ENCODE measurements at places on chromosomes 3 and 15. TPM values are rescaled to one million over a fixed set of nuclear protein-coding genes. Genes with fewer than 3 reads are reported as not detected.

The OR5K2 gene
- not detected for total RNA-seq

The RNF111 gene
- total RNA-seq = 39.2 TPM

The COL6A5 gene
- total RNA-seq = not detected

GRCh38 chr3:188041193-188041592 is 112.8 kb upstream of the LPP start:
- no peak overlapping the region for H3K27ac ChIP-seq
- no peak overlapping the region for H3K4me3 ChIP-seq
- no peak for DNase-seq
- H3K27me3 ChIP-seq = peaks cover 3% of the 10 kb centered on the region
- H3K4me1 ChIP-seq = peaks cover 24% of the 10 kb centered on the region
- H3K36me3 ChIP-seq = no peaks in the 10 kb centered on the region

DNA sequence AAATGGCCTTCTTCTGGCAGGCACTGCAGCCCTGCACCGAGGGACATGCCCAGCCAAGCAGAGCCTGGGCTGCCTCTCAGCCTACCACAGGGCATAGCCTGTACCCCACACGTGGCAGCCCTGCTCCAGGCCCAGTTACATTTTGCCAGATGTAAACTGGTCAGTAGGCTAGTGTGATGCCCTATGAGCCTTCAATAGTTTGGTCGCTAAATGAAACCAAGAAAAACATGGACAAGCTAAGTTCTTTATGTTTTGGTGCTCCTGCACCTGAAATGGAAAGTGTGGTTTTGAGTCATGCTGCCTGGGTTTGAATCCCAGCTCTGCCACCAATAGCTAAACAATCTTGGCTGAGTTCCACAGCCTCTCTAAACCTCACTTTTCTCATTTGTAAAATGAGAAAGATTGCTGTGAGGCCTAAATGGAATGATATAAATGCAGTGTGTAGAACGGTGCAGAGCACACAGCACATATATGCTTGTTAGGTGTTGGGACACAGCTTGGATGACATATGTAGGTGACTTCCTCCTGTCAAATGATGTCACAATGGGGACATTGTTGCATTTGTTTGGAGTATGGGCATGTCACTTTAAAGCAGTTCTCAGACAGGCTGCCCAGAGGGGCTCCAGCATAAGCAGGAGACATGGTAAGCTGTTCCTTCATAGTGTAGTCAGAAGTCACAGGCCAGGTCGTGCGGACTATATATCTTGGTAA is 57.4 kb downstream of the ZBTB38 start:
- H3K27me3 ChIP-seq = no peaks in the 10 kb centered on the region
- H3K27ac ChIP-seq = no peak overlapping the region
- no peak overlapping the region for H3K4me3 ChIP-seq

DNA sequence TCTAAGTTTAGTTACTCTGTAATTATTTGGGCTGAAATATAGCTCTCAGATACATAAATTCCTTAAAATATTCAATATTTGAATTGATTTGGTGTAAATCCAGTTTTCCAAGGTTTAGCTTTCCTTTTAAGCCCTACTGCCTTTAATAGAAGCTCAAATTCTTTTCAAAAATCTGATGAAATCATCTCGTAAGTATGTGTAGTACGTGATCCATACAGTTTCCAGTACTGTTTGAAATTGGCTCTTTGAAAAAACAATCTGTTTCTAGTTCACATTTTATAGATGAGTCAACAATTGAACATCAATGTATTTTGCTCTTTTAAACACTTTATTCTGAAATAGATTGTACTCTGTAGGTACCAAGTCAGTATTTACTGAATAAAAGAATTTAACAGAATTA is 84.2 kb downstream of the LRRC49 start:
- DNase-seq = no peak
- no peaks in the 10 kb centered on the region for H3K4me1 ChIP-seq
- peaks cover 11% of the 10 kb centered on the region for H3K27me3 ChIP-seq
- H3K27ac ChIP-seq = no peak overlapping the region
- H3K36me3 ChIP-seq = no peaks in the 10 kb centered on the region

DNA sequence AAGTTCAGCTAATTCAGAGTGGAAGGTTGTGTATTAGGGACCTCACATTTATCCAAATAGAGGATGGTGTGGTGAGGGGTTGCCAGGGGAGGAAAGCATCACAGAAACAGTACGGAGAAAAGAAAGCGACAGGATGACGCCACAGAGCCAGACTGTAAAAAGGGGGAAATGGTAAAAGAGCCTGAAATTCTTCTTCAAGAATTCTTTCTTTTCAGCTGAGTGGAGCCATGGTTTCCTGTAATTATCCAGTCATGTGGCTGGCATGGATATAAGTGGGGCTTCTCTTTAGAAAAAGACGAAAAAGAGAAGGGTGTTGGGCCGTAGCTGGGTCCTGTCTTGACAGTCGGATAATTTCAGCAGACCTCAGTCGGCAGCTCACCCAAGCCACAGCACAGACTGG is 24.5 kb upstream of the PSMD6 start:
- no peak overlapping the region for H3K4me3 ChIP-seq
- DNase-seq = no peak
- H3K27ac ChIP-seq = no peak overlapping the region
- peaks cover 14% of the 10 kb centered on the region for H3K27me3 ChIP-seq
- no peaks in the 10 kb centered on the region for H3K36me3 ChIP-seq

DNA sequence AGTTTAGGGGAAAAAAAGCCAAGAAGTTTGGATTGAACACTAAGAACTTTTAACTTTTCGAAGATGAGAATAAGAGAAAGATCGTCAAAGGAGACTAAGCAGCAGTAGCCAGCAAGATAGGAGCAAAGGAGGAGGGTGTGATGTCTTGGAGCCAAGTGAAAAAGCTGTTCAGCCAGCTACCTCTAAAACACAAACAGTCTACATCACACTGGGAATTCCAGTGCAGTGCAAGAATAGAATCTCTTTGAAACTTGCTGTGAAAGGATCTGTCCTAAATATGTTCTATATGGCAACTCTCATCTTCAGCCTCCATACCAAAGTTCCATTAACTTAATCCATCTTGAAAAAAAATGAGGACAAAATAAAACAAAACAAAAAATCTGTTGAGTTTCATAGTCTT is 541.5 kb downstream of the MAGI1 start:
- H3K27me3 ChIP-seq = no peaks in the 10 kb centered on the region
- H3K36me3 ChIP-seq = no peaks in the 10 kb centered on the region
- no peak for DNase-seq
- H3K4me3 ChIP-seq = no peak overlapping the region
- no peak overlapping the region for H3K27ac ChIP-seq
- H3K4me1 ChIP-seq = no peaks in the 10 kb centered on the region

- H3K27me3 ChIP-seq = peaks cover under 1% of the 10 kb centered on the region
- H3K4me3 ChIP-seq = no peak overlapping the region
- peaks cover 14% of the 10 kb centered on the region for H3K4me1 ChIP-seq
- DNase-seq = no peak
- H3K27ac ChIP-seq = no peak overlapping the region
- peaks cover 4% of the 10 kb centered on the region for H3K36me3 ChIP-seq
These were observed 33.3 kb upstream of the ATG7 start for GRCh38 chr3:11238880-11239279.

DNA sequence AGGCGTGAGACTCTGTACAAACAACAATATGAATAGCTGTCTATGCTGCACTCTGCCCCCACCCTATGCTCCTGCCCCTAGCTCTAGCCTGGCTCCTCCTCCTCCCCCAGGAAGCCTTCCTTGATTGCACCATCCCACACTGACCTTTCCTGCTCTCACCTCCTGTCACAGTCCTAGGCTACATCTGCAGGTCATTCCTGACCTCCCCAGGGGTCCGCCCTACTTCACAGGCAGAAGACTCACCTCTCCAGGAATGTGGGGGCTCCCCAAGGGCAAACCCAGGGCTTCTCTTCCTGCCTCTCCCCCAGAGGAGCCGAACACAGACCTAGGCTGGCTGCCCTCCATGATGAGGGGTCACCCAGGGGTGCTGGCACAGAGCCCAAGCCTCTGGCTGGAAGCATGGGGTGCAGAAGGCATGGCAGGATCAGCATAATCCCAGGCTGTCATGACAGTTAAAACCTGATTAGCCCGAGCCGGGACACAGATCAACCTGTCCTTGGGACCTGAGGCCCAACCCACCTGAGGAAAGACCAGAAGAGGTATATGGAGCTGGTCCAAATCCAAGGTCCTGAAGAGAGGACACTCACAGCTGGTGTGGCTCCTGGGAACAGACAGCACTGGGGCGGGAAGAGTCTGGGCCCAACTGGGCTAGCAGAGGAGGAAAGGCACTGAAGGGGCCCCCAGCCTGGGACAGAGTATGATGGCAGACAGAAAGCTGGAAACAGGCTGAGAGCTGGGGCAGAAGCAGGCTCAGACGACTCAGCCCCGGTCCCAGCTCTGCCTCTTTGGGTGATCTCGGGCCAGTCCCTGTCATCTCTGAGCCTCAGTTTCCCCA is 5.9 kb downstream of the SEMA7A start:
- H3K4me3 ChIP-seq = no peak overlapping the region
- peak overlapping the region; percentile 65 for H3K27ac ChIP-seq
- no peaks in the 10 kb centered on the region for H3K36me3 ChIP-seq
- H3K27me3 ChIP-seq = peaks cover 4% of the 10 kb centered on the region

DNA sequence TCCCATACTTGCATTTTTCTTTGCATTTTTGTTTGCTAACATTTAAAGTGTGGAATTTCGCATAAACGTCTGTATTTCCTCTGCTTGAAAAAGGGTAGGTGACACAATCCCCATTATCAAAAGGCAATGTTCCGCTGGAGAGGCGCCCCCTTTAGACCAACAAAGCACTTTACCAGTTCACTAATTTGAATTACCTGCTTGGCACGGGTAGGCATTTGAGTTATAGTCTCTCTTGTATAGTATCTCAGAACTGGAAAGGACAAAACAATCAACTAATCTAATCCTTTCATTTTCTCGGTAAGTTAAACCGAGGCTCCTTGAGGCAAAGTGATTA is 775 bp upstream of the CCDC39 start:
- H3K36me3 ChIP-seq = no peaks in the 10 kb centered on the region
- H3K27me3 ChIP-seq = peaks cover 52% of the 10 kb centered on the region
- H3K27ac ChIP-seq = no peak overlapping the region
- H3K4me1 ChIP-seq = peaks cover 18% of the 10 kb centered on the region
- DNase-seq = peak; percentile 16

GRCh38 chr3:13581485-13582365 is 32.8 kb downstream of the FBLN2 start:
- no peaks in the 10 kb centered on the region for H3K27me3 ChIP-seq
- no peak overlapping the region for H3K27ac ChIP-seq
- peaks cover 2% of the 10 kb centered on the region for H3K4me1 ChIP-seq
- H3K36me3 ChIP-seq = no peaks in the 10 kb centered on the region
- peak; percentile 26 for DNase-seq

DNA sequence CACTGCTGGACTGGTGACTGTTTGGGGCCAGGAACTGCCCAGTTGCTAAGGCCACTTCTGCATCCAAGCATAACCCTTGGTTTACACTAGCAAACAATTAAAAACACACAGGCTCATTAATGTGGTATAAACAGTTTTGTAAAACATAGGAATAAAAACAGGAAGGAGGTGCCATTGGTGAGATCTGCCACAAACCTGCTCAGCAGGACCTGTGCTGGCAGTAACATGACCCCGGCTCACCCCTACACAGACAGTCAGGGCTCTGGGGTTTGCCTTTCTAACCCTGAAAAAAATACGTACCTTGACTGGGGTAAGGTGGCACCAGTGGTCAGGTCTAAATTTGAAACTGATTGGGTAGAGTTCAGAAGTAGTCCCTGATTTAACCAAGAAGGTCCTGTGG is 76.2 kb downstream of the ATP1B3 start:
- no peaks in the 10 kb centered on the region for H3K36me3 ChIP-seq
- no peak overlapping the region for H3K4me3 ChIP-seq
- no peak overlapping the region for H3K27ac ChIP-seq
- DNase-seq = no peak
- peaks cover 8% of the 10 kb centered on the region for H3K4me1 ChIP-seq

DNA sequence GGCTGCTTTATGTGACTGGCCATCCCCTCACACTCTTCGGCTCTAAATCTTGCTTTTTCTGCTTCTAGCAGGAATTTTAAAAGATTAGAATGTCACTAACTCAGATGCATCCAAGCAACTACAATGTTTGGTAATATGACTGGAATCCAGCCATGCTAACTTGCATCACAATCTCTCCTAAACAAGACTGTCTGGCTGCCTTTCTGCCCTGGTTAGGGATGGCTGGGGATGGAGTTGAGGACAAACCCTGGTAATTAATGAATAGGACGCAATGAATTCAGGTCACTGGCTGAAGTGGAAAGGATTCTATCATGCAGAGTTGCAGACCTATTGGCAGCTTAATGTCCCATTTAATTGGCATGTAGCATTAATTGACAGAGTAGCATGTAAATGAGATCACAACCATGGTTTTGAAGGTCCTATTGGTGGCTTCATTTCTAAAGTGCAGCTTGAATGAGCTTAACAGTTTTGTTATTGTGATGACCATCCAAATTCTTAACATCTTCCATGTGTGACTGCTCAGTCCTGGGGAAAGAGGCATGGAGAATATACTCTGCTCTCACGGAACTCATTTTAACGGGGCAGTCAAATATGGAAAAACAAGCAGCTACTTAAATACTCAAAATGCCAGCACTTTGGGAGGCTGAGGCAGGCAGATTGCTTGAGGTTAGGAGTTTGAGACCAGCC is 21.7 kb downstream of the NMNAT3 start:
- DNase-seq = no peak
- no peak overlapping the region for H3K4me3 ChIP-seq
- H3K27me3 ChIP-seq = no peaks in the 10 kb centered on the region
- no peaks in the 10 kb centered on the region for H3K4me1 ChIP-seq
- no peak overlapping the region for H3K27ac ChIP-seq
- H3K36me3 ChIP-seq = no peaks in the 10 kb centered on the region

- H3K36me3 ChIP-seq = peaks cover 2% of the 10 kb centered on the region
- DNase-seq = no peak
- peaks cover 2% of the 10 kb centered on the region for H3K4me1 ChIP-seq
- H3K27ac ChIP-seq = no peak overlapping the region
These were observed 1.2 kb downstream of the GABRB3 start for GRCh38 chr15:26771578-26772153.

GRCh38 chr3:15099364-15100098 is 583 bp upstream of the RBSN start:
- peaks cover 52% of the 10 kb centered on the region for H3K4me1 ChIP-seq
- peak overlapping the region; percentile 94 for H3K4me3 ChIP-seq
- no peaks in the 10 kb centered on the region for H3K27me3 ChIP-seq
- peak overlapping the region; percentile 98 for H3K27ac ChIP-seq

Measured in activated CD4-positive, alpha-beta T cell treated with anti-CD3 and anti-CD28 coated beads, Interleukin-2, amount 10 ng/mL, durations not matched to agents 7 days and 5 days (primary cell).